ENCODE measurements at places on chromosomes 5 and 9.

DNA sequence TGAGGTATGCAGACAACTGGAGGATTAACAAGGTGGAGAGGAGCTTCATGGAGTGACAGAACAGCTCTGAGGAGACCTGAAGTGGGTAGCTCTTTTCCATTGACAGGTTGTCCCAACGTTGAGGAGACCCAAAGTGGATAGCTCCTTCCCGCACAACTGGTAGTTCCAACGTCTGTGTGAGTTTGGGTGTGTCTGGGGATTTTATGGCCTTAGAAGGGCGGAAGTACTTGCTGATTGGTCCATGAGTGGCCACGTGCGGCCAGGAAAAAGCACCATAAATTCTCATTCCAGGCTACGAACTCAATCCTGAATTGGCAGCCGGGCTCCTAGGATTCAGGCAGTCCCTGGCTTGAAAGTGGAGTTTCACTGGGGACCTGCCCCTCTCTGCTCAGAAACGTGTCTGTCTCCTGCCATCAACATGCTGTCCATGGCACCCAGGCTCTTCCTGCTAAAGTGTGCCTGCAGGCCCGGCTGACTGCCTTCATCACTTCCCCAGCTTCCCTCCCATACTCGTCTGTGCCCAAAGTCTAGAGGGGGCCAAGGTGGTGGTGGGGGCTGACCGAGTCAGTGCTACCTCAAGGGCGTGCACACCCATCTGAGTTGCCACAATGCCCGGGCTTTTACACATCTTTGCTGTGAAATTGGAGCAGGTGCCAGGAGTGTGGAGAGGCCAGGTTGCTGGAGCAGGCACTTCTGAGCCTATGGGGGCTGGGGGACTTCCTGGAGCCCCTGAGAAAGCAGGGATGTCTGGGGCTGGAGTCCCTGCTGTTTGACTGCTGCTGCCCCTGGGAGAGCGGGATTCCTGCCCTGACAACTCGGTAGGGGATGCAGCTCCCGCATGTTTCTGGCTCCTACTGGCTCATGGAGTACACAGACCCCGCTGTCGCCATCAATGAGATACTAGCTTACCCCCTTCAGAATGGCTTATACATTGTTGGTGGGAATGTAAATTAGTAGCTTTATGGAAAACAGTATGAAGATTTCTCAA, 2034.6 kb upstream of the ACO1 start:
- DNase-seq: no peak

- no peak for DNase-seq
Observed at GRCh38 chr5:6469836-6470235, 21.2 kb downstream of the UBE2QL1 start.

DNA sequence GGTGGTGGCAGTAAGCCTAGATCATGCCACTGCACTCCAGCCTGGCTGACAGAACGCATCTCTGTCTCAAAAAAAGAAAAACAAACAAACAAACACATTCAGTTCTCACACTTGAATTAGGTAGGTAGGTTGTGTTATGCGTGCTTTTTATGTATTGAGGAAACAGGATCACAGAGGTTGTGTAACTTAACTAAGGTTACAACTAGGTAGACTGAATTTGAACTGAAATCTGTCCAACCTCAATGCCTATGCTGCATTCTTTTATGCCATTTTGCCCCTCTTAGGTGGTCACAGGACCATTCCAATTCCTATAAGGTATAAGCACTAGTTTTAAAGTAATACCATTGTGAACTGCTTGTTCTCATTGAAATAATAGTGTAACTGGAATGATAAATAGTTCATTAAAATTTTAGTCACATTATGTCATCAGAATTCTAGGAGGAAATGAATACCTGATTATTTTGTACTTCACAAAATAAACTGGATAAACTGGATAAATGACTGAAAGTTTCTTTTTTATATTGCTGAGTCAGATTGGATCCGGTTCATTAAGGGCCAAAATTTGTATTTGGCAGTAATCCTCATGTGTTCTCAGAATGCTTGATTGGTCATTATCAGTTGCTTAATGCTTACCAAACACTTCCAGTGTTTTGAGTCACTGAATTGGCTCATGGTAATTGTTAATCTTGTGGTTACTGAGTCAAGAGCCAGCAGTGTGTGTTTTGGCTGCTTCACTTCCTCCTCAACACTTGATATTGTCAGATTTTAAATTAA, 7.1 kb downstream of the UBAP1 start:
- no peak for DNase-seq

GRCh38 chr9:99056886-99057664, 47.8 kb upstream of the TGFBR1 start:
- no peak for DNase-seq

DNA sequence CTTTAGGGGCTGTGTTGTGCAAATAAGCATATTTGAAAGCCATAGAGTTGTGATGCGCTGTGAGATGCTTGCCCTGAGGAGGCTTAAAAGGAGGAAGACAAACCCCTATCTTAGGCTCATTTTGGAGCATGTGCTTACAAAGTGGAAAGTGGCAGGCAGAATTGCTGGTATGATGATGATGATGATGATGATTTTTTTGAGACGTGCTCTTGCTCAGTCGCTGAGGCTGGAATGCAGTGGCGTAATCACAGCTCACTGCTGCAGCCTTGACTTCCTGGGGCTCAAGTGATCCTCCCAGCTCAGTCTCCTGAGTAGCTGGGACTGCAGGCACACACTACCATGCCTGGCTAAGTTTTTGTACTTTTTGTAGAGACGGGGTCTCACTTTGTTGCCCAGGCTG, 1.7 kb downstream of the CNOT8 start:
- DNase-seq: no peak

GRCh38 chr5:119276978-119277377, 78.8 kb upstream of the TNFAIP8 start:
- DNase-seq: no peak

DNA sequence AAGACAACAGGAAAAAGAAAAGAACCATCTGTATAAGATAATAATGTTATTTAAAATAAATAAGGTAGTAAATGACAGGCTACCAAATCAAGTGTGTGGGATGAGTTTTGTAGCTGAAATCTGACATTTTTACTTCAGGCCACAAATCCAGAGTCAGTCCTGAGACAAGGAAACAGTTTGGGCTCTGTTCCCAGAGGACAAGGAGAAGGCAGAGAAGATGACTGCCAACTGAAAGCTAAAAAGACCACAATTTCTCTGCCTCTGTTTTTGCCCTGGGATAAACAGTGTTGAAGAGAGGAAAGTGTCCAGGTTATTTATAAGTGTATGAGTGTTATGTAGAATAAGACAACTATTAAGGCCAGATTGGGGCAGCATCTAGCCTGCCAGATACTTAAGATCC, 180.5 kb downstream of the NFIB start:
- no peak for DNase-seq

DNA sequence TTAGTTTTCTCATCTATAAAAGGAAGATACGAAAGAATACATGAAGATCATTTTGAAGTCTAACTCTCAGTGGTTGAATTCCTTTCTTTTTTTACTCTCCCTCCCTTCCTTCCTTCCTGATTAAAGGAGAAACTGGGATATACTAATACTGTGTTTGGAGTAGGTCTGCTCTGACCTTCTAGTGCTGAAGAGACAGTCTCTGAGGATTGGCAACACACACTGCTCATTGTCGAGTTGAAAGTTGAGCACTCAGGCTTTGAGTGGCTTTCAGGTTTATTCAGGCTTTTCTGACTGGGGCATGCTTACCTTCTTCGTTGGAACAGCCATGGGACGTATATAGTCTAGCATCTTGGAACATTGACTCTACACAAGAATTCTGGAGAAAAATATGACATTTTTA, 86.9 kb upstream of the RPS23 start:
- no peak for DNase-seq

DNA sequence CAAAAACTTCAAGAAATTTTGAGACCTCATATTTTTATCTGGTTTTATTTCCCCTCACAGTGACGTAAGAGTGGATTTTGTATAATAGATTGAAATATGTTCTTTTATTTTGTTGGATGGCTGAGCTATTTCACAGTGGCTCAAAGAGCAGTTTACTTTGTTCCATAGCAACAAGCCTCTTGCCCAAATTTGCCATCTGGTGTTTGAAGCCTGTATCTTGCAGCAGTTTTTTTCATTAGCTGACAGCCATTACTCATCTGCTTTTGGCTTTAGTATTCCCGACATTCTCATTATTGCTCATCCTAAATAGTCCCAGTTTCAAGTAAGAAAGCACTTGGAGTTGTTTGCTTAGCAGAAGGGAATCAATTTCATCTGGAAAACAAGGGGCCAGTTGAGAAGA, 36.3 kb downstream of the GDA start:
- DNase-seq: no peak

GRCh38 chr5:4191041-4191440, 595.4 kb downstream of the IRX1 start:
- DNase-seq: no peak

GRCh38 chr5:50967009-50967562, 300.6 kb downstream of the PARP8 start:
- no peak for DNase-seq

Measured in BE2C (cell line).